T-helper 2 cell treated with Interferon-gamma antibody and Interleukin-4, amounts not matched to agents 5 μg/mL and 100 μg/mL, for 36 hours (primary cell): ENCODE measurements at places on chromosomes 6 and 20.

GRCh38 chr6:19181211-19181610 lies 656.0 kb upstream of the ID4 start:
- no peak for DNase-seq

- no peak for DNase-seq
Observed at GRCh38 chr6:130046671-130047070, 28.3 kb downstream of the L3MBTL3 start.

GRCh38 chr6:113570641-113571040 lies 286.5 kb upstream of the MARCKS start:
- no peak for DNase-seq

GRCh38 chr6:83436674-83437073 lies 5.8 kb upstream of the ME1 start:
- DNase-seq: no peak

GRCh38 chr6:129102741-129103140 lies 219.8 kb downstream of the LAMA2 start:
- no peak for DNase-seq

- no peak for DNase-seq
Observed at GRCh38 chr6:169215201-169215681, 38.4 kb downstream of the THBS2 start.

GRCh38 chr6:116420341-116420740 lies 40.8 kb upstream of the CALHM6 start:
- no peak for DNase-seq

DNA sequence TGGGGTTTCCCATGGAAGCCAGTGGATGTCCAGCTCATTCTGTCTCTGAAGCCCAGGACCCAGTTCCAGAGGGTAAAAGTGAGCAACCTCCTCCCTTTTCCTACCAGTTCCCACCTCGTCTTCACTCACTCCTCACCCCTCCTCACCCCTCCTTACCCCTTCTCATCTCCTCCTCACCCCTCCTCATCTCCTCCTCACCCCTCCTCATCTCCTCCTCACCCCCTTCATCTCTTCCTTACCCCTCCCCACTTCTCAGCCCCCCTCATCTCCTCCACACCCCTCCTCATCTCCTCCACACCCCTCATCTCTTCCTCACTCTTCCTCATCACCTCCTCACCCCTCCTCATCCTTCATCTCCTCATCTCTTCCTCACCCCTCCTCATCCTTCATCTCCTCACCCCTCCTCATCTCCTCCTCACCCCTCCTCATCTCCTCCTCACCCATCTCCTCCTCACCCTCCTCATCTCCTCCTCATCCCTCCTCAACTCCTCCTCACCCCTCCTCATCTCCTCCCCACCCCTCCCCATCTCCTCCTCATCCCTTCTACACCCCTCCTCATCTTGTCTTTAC lies 246.1 kb downstream of the MYLK4 start:
- no peak for DNase-seq

DNA sequence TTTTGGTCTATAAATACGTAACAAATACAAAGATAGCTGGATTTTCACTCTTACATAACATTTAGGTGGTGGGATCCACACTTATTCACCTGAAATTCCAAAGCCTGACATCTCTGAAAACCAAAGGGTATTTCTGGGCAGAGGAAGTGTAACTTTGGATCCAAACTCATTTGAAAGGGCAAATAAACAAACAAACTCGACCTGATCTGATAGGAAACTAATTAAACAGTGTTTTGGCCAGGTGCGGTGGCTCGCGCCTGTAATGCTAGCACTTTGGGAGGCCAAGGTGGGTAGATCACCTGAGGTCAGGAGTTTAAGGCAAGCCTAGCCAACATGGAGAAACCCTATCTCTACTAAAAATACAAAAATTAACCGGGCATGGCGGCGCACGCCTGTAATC lies 128.9 kb downstream of the ZMYND8 start:
- DNase-seq: no peak

DNA sequence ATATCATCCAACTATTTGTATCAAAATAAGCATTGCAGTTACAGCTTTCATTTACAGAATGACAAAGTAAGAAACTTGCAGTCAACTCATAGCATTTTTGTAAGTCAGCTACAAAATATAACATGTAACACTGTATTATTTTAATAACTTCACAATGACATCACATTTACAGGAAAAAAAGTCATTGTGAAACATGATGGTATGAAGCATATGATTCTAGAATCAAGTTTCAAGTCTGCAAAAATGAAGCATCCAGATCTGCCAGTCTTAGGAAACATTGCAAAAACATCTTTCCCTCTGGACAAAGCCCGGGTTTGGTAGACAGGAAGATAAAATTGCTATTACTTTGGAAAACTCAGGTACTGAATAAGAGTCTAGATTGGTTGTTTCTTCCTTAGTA lies 263.9 kb upstream of the NT5E start:
- no peak for DNase-seq

DNA sequence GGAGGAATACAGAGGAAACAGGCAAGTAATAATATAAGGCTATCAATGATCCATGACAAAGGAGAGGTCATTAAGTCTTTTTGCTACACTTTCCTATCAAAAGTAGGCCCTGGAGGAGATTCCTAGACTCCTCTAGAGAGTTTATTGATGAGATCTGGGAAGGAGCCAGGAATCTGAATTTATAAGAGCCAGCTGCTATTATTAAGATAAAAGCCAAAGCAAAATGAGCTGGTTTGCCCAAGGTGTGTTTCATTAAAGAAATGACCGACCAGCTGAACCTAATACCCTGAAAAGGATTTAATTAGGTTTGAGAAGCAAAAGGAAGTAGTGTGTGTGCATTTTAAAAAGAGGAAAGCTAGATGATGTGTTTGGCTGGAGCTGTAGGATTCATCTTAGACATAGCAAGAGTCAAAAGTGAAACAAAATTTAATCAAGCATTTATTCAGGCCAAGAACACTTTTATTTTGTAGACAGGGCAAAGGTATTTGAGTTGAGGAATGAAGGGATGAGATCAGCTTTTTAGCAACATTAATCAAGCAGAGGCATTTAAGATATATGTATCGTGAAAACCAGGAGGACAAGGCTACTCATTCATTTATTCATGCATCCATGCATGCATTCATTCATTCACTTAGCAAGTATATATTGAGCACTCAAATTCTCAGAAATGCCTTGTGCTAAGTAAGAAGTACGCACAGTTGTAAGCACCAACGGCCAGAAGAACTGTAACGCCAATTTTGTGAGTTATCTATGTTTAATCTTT lies 43.5 kb upstream of the SCAF8 start:
- no peak for DNase-seq

- no peak for DNase-seq
Observed at GRCh38 chr20:49435639-49436038, 46.8 kb downstream of the KCNB1 start.
